Activated T-helper 1 cell treated with Interleukin-2 at 50 U/mL for 16 hours (primary cell): ENCODE measurements at places on chromosomes 12 and 14.
A peak's percentile ranks its signal among the peaks of the same experiment; 100 is the strongest.

DNA sequence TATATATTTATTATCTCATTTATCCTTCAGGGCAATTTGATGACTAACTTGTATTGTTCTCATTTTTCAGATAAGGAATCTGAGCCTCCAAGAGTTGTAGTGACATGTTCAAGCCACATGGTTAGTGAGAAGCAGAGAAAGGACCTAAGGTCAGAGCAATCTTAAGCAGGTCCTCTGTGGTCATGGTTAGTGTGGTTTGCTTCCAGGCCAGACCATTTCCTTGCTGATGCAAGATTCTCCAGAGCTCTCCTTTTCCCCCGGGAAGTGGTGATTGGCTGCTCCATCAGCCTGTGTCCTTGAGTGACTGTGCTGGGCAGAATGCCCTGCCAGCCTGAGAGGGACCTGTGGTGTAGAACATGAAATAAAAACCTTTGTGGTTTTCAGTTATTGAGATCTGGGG is 141.3 kb downstream of the KTN1 start:
- no peak for DNase-seq

DNA sequence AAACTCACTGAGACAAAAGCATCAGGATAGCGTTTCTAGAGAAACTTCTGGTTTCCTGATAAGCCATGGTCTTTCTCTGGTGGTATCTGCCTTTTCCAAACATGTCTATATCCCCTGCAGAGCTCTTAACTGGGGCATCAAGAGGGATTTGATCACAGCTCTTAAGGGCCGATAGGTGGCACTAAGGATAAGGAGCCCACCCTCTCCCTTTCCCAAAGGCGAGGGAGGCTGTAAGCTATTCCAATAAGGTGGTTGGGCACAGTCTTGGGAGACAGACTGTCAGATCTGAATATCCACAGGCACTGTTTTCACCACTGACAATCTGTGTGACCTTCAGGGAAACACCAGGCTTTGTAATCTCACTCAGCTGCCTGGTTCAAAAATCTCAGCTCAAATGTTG is 206.0 kb downstream of the ADGRD1 start:
- DNase-seq = no peak

DNA sequence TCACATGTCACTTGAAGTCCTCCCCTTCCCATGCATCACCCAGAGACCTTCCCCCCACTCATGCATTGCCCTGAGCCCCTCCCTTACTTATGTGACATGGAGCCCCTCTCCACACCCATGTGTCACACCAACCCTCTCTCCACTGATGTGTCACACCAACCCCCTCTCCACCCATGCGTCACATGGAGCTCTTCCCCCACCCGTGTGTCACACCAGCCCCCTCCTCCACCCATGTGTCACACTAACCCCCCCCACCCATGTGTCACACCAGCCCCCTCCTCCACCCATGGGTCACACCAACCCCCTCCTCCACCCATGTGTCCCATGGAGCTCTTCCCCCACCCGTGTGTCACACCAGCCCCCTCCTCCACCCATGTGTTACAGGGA is 30.4 kb downstream of the RTL1 start:
- DNase-seq = no peak

DNA sequence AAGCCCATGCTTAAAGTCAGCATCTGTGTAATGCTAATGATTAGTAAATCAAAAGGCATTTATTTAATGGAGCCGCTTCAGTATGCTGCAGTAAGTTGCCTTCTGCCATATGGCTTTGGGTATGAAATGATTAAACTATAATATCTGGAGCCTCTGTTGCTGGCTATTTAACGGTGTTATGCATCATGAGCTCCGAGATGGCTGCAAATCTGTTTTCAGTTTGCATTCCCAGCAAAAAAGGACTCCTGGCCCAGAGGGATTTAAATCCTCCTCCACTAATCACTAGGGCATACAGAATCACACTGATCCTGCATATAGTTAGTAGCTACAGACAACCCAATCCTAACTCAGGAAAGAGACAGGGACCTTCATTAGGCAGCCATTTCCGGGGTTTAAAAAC is 171.5 kb upstream of the EEA1 start:
- DNase-seq = no peak

GRCh38 chr12:121970581-121971300 is 50.9 kb upstream of the BCL7A start:
- DNase-seq = no peak

- no peak for DNase-seq
These were observed 59.6 kb upstream of the CPSF6 start for GRCh38 chr12:69179786-69180185.

GRCh38 chr12:123941624-123942237 is 30.9 kb downstream of the CCDC92 start:
- no peak for DNase-seq

DNA sequence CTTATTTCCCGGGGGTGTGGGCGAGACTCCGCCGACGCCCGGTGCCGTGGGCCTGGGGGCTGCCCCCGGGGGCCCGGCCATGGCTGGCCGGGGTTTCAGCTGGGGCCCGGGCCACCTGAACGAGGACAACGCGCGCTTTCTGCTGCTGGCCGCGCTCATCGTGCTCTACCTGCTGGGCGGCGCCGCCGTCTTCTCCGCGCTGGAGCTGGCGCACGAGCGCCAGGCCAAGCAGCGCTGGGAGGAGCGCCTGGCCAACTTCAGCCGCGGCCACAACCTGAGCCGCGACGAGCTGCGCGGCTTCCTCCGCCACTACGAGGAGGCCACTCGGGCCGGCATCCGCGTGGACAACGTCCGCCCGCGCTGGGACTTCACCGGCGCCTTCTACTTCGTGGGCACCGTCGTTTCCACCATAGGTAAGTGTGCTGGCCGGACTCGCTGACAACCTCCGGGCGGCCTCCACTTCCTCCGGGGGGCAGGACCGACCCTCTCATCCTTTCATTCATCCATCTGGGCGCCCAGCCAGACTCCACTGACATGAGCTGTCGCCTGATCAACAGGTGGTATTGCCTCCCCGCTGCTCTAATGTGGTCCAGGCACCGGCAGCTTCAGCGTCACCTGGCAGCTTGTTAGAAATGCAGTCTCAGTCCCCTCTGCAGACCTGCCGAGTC is 467 bp downstream of the KCNK13 start:
- DNase-seq = no peak

DNA sequence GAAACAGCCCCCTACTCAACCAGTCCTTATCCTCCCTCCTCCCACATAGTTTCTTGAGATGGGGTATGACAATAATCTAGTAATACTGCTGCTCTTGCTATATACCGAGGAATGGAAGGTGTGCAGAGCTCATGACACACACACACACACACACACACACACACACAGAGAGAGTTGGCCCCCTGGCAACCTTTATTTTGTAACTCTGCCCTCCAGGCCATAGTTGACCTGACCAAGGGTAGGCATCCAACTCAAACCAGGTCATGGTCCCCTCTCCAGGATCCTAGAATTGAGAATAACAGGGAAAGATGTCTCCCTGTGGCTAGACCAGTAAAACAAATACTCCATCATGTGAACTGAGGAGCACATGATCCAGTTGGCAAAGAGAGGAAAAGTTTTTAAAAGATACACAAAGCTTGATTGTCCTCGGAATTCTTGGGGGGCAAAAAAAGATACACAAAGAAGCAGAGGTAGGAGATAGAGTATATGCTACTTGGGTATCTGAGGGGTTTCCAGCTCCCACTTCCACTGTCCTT is 11.3 kb downstream of the ERO1A start:
- DNase-seq = no peak

DNA sequence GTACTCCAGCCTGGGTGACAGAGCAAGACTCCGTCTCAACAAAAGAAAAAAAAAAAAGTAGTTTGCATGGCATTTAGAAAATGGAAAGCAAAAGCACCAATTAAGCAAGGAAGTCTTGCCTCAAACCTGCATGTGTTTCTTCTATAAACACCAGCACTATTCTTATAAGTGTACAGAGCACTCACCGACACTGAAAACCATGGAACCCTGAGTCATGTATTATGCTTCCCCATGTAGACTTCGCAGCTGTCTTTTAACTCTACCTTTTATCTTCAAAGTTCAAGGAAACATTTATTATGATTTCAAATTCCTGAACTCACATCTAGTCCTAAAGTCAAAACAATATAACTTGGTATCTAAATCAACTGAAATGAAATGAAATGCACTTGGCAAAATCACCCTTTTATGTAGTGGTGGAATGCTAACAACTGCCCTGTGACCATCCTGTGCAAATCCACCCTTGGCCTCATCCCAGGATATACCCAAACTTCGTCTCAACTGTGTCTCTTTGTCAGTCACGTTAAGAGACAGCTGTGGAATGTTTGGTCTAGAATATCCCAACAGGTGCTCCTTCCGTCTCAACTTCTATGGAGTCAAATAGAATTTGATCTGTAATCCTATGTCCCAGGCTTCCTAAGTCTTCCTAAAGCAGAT is 4.8 kb downstream of the BCAT1 start:
- DNase-seq = no peak

DNA sequence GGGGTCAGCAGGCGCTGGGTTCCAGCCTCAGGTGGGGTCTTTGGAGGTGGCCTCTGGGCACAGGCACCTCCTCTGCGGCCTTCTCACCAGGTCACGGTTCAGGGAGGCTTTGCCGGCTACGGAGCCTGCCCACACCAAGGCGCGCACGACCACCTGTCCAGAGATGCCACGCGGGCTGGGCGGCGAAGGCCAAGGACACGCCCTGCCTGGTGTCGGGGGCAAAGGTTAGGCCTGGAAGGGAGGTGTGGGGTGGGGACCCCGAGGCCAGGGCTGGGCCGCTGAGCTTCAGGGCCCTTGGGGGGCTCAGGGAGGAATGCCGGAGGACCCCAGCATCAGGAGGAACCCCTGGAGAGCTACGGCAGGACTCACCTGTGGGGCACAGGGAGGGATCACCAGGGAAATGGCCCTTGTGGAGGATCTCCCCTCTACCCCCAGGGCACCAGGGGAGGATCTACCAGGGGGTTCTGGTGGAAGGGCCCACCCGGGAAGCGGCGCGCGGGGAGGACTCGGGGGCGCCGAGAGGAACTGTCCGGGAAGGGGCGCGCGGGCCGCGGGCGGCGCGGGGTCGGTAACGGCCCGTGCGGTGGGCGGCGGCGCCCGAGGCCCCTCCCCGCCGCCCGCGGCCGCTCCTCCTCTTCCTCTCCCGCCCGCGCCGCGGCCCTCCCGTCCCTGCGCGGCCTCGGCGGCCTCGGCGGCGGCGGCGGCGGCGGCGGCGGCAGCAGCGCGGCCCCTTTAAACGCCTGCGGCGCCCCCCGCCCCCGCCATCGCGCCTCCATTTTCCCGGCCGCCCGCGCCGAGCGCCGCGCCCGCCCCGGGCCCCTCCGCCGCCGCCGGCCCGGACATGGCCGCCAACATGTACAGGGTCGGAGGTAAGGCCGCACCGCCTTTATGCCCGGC is at the start of gene MTA1:
TSS of gene MTA1 (plus strand) at position 633 of the 897 bp plus-strand sequence. CDS start at position 842, 209 bp downstream.
- DNase-seq = peak; percentile 33

DNA sequence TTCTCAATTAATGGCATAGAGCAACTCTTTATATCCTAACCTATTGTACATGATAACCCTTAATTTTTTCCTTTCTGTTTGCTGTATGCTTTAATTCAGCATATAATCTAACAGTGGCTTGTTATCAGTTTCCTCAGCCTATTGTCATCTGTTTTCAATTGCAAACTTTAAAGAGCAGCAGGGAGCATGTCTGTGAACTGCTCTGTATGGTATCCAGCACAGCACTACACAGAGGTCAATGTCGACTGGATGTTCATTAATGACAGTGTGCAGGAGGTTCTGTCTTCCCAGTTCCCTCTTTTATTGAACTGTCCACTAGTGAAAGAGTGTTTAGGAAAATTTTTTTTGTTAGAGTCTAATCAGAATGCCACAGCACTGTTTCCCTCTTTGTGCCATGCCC is 609.1 kb downstream of the SOX5 start:
- DNase-seq = no peak

GRCh38 chr12:22353615-22354325 is 19.3 kb upstream of the ST8SIA1 start:
- DNase-seq = no peak

GRCh38 chr14:65281991-65282895 is 130.3 kb upstream of the FUT8 start:
- no peak for DNase-seq

GRCh38 chr14:96176275-96176674 is 28.4 kb upstream of the BDKRB2 start:
- no peak for DNase-seq

GRCh38 chr12:119949594-119949993 is 39.4 kb upstream of the BICDL1 start:
- DNase-seq = no peak

GRCh38 chr12:2413301-2413700 is 360.5 kb downstream of the CACNA1C start:
- no peak for DNase-seq

GRCh38 chr14:94145902-94146527 is 16.6 kb upstream of the IFI27L2 start:
- no peak for DNase-seq

GRCh38 chr12:108144080-108144479 is 15.0 kb downstream of the WSCD2 start:
- no peak for DNase-seq

GRCh38 chr14:92653162-92653651 is 95.2 kb downstream of the LGMN start:
- DNase-seq = no peak

DNA sequence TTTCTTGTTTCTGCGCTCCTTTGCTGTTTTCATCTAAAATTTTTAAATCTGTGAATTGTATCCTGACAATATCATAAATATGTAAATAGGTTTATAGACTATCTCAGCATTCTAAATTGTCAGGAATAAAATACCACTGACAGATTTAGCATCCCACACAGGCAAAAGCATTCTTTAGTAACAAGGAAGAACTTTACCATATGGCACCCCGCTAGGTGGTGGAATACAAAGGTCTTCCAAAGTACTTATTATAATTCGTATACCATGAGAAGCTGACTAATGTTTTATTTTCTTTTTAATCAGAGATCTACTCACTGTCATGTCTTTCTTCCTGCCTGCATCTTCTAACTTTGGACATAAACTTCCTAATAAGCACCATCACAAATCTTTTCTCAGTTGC is 328.8 kb upstream of the NOVA1 start:
- DNase-seq = no peak

GRCh38 chr12:53184828-53185227 is 4.1 kb upstream of the CSAD start:
- DNase-seq = no peak

GRCh38 chr12:120231316-120232011 is 30.6 kb upstream of the RPLP0 start:
- peak; percentile 53 for DNase-seq

DNA sequence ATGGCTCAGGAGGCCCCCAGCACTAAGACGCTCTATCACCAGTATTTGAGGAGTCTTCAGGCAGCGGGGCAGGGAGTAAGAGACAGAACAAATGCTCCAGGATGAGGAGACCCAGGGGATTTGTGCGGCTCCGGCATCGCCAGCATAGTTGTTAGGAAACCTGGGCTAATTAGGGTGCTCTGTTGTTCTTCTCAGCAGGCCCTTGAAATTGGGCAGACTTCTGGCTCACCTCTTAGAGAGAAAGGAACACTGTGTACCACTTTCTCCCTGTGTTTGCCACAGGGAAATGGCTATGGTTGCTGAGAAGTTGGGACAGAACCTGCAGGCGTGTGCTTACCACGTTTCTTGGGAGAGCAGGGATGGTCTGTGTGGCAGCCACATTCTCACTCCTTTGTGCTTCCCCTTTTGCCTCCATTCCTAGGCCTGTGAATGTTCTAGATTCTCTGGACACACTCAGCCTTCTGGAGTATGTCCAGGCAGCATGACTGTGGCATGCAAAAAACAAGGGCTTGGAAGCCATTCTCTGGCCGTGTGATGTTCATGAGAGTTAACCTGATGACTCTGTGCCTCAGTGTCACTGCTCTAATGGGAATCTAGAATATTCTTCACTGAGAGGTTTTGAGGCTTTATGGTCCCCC is 109.0 kb downstream of the CHST11 start:
- no peak for DNase-seq
